ENCODE measurements at places on chromosomes 12 and 14.

- no peak for DNase-seq
Observed at GRCh38 chr12:124665511-124665910, 98.1 kb upstream of the NCOR2 start.

- DNase-seq, result no peak
Observed at GRCh38 chr12:45257185-45257930, 41.5 kb downstream of the ANO6 start.

DNA sequence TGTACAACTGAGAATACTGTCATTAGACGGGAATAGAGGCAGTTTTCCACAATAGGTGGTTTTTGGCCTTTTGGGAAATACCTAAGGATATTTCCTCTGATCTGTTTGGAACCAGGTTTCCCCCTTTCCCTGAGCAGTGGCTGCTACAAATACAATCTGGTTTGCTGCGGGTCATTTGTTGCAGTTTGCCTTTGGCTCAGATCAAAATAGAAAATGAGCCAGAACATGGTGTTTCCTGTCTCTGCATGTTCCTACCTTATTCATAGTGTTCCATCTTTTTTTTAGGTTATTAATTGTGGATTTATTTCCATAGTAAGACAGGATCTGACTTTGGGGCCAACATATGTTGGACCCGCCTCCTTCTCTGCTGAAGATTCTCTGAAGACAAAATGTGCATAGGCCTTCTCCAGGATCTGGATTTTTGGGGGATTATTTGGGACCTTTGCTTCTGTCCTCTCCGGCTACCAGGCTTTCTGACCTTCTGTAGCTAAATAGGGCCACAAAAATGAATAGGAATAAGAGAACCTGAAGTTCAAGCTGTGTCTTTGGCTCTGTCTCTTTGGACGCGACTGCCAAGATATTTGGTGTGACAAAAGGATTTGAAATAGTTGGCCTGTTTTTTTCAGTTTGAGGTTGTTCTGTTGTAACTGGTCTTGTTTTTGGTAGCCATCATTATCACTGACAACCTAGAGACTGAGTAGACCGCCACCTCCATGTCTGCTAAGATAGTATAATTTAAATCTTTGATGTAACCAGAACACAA lies 146.9 kb downstream of the PRKCH start:
- no peak for DNase-seq

- DNase-seq, result no peak
Observed at GRCh38 chr12:34603382-34604035, 581.2 kb downstream of the ALG10 start.

- no peak for DNase-seq
Observed at GRCh38 chr14:25103820-25104219, 53.9 kb upstream of the STXBP6 start.

DNA sequence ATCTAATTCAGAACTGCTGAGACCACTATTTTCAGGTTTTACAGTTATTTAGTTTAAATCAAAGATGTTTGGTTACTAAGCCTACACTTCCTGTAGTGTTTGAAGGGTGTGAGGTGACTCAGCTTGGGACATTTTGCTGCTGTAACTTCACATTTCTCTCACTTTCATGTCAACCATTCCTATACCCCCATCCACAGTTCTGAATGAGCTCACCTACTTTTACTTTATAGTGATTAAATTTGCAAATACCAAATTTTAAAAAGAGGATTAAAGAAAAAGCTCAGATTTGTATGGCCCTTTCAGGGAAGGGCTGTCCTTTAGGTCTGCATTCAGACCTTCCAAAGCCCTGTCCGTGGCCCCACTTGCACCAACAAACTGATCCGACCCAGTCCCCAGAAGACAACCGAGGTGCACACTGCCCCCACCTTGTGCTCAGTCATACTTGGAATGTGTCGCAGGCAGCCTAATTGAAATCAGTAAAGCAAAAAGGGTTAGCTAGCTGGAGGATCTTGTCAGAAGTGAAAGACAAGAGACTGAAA lies 174.4 kb downstream of the MON2 start:
- no peak for DNase-seq

DNA sequence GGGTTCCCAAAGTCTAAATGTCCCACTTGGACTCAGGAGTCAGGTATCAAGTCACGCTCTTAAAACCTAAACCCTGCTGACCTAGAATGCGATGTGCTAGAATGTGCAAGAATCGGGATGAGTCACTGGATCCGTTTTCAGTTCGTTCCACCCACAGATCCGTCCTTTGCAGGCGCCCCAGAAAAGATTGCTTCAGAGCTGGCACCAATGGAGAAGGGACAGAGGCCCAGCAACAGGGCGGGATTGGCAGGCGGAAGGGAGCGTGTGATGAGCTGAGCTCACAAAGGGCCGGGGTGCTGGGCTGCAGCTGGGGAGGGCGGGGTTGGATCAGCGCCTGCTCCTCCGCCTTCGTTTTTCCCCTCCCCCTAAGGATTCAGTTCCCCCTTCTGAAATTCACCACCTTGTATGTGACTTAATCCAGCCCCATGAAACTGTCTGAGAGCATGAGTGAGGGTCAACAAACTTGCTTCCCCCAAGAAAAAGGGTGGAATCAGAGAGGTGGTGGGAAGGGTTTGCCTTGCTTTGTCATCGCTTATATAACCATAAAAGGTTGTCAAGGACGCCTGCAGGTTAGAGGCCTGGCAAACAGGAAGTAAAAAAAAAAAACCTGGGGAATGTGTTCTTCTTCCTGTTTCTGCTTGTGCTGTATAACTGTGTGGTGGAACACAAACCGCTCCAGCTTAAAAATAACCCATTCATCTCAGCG lies 2.8 kb upstream of the UBC start:
- peak; percentile 100 for DNase-seq

DNA sequence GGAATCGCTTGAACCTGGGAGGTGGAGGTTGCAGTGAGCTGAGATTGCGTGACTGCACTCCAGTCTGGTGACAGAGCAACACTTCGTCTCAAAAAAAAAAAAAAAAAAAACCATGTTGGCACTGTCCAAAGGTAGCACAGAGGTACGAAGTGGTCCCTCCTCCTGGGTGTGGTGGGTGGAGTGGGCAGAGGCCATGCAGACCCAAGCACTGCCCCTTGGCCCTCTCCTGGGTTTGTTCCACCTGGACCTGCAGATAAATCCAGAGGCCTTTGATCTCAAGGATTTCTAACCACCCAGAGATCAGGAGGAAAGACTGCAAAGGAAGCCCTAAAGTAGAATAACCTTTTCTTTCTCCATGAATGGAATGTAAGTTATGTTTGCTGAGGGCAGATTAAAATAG lies 8.7 kb upstream of the GALNT6 start:
- peak; percentile 85 for DNase-seq

DNA sequence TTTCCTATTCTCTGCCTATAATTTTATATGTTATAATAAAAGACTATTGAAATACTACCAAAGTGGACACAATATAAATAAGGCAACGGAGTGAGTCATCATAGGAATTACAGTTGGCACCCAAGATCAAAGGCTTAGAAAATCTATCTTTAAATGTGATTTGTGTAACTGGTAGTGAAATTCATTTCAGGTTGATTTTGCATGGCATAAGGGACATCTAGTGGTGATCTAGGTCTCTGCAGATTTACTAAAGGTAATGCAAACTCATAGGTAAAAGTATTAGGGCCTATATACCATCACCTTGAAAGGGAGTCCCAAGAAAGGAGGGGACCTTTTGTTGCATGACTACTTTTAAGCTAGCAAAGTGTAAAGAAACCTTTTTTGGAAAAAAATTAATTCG lies 527.2 kb downstream of the NRXN3 start:
- DNase-seq, result peak; percentile 2

DNA sequence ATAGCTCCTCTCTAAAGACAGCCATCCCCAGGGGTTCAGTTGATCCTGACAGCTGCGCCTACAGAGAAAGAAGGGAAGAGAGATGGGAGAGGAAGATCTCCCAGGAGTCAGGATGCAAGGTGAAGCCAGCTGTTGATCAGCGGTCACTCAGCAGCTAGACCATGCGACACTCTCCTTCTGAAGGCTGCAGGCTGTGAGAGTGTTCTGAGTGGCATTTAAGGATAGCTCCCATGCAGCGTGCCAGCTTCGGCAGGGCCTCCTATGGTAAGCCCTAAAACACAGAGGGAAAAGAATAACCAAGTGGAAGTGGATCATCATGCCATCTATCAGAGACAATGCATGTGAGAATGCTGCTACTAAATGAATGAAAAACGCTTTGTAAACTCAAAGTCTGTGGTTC lies 197.9 kb upstream of the NUDT4 start:
- no peak for DNase-seq

Measured in small intestine (tissue), 16 donors.